ENCODE measurements at places on chromosomes 12 and 14. TPM values are rescaled to one million over a fixed set of nuclear protein-coding genes. Genes with fewer than 3 reads are reported as not detected.

DNA sequence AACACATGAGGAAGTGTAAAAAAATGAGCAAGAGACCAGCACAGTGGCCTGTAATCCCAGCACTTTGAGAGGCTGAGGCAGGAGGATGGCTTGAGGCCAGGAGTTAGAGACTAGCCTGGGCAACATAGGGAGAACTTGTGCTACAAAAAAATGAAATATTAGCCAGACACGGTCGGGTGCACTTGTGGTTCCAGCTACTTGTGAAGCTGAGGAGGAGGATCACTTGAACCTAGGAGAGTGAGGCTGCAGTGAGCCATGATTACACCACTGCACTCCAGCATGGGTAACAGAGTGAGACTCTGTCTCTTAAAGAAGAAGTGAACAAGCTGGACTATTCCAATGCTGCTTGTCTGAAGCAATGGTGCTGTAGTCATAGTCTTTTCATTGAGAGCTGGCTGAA is 36.3 kb upstream of the MAP3K9 start:
- DNase-seq: no peak
- no peaks in the 10 kb centered on the region for H3K27me3 ChIP-seq
- no peaks in the 10 kb centered on the region for H3K4me1 ChIP-seq
- H3K4me3 ChIP-seq: no peak overlapping the region
- no peak overlapping the region for H3K27ac ChIP-seq

DNA sequence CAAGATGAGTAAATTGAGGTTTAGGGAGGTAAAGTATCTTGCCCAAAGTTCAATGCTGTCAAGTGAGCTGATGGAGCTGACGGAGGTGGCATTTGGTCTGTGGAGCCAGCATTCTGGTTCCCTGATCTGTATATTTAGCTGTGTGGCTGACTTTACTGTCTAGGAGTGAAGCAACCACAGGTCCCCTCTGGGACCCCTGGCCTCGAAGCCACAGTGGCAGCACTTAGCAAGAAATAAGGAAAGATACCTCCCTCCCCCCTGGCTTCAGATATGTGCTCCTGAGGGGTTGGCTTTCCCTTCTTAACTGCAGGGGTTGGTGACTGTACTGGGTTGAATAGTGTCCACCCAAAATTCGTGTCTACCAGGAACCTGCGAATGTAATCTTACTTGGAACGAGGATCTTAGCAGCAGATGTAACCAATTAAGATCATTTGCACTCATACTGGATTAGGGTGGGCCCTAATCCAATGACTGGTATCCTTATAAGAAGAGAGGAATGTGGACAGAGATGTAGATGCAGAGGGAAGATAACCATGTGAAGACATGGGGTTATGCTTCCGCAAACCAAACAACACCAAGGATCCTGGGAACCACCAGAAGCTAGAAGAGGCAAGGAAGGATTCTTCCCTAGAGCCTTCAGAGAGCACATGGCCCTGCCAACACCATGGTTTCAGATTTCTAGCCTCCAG is 2.0 kb upstream of the ACVR1B start:
- DNase-seq: no peak
- H3K36me3 ChIP-seq: peaks cover 6% of the 10 kb centered on the region
- no peak overlapping the region for H3K4me3 ChIP-seq

The C2CD5 gene
- 34.5 TPM for total RNA-seq

The GPR65 gene
- 10.4 TPM for total RNA-seq

DNA sequence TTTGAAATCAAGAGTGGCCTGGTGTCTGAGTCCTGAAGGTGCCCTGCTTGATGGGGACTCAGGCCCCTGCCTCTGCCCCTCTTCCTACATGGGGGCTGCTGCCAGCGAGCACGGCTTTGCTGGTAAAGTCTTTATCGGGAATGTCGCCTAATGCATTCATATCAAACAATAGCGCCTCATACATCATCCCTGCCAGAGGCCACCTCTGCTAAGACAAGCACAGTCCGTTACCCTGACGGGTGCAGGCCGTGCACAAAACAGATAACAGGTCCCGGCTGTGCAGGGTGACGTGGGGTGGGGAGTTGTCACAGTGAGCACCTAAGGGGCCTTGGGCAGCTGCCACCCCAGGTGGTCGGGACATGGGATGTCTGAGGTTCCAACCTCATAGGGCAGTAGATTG is 68.4 kb upstream of the FAM222A start:
- no peaks in the 10 kb centered on the region for H3K36me3 ChIP-seq
- no peak overlapping the region for H3K27ac ChIP-seq
- DNase-seq: no peak
- no peaks in the 10 kb centered on the region for H3K27me3 ChIP-seq
- H3K4me3 ChIP-seq: no peak overlapping the region

DNA sequence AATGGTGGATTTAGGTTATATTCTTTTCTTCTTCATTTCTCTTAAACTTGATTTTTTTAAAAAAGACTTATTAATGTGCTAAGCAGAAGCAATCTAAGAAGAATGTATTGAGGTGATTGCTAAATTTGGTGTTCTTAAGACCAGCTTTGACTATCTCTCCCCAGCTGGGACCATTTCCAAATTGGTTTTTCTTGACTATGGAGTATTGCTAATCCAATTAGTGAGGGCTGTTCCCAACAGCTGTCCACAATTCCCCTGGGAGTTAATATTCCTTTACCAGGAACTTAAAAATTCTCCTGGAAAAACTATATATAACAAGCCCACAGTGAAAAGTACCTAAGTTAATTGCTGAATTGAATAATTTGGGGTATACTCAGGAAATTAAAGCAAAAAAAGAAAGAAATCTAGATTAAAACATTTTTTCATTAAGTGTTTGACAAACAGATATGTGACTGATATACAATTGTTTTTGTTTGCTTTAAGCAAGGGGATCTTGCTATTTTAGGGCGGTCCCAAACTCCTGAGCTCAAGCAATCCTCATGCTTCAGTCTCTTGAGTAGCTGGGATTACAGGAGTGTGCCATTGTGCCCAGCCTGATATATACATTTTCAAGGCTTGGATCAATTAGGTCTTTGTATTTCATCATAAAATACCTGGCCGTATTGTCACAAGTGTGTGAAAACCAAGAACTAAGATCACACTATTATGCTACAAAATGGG is 105.0 kb downstream of the FAR2 start:
- peaks cover 3% of the 10 kb centered on the region for H3K36me3 ChIP-seq
- H3K27me3 ChIP-seq: no peaks in the 10 kb centered on the region
- no peak overlapping the region for H3K27ac ChIP-seq

The ING4 gene
- total RNA-seq: 17.3 TPM

The EGLN3 gene
- 0.48 TPM for total RNA-seq

GRCh38 chr14:61765225-61765943 is 3.2 kb downstream of the SNAPC1 start:
- H3K36me3 ChIP-seq: peaks cover 21% of the 10 kb centered on the region
- no peak for DNase-seq
- H3K4me3 ChIP-seq: no peak overlapping the region
- H3K4me1 ChIP-seq: peaks cover 40% of the 10 kb centered on the region
- H3K27me3 ChIP-seq: no peaks in the 10 kb centered on the region
- H3K27ac ChIP-seq: no peak overlapping the region

DNA sequence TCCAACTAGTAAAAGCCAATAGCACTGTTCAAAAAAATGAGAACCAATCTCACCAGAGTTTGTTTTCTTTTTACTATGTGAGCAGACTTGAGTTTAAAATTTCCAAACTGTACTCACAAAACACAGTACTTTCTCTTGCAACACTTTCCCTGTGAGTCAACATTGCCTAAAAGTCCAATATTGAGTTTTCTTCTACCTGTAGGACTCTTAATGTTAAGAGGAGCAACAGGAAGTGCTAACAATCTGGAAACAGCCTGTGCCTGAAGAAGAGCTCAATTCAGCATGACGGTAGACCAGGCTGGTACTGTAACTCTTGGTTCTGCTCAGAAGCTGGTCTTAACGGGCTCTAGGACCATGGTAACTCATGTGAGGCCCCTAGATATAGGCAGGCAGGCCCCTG is 144.3 kb downstream of the MED13L start:
- H3K4me1 ChIP-seq: peaks cover 77% of the 10 kb centered on the region
- no peaks in the 10 kb centered on the region for H3K36me3 ChIP-seq
- DNase-seq: peak; percentile 23
- peak overlapping the region; percentile 3 for H3K27ac ChIP-seq
- no peak overlapping the region for H3K4me3 ChIP-seq
- no peaks in the 10 kb centered on the region for H3K27me3 ChIP-seq

DNA sequence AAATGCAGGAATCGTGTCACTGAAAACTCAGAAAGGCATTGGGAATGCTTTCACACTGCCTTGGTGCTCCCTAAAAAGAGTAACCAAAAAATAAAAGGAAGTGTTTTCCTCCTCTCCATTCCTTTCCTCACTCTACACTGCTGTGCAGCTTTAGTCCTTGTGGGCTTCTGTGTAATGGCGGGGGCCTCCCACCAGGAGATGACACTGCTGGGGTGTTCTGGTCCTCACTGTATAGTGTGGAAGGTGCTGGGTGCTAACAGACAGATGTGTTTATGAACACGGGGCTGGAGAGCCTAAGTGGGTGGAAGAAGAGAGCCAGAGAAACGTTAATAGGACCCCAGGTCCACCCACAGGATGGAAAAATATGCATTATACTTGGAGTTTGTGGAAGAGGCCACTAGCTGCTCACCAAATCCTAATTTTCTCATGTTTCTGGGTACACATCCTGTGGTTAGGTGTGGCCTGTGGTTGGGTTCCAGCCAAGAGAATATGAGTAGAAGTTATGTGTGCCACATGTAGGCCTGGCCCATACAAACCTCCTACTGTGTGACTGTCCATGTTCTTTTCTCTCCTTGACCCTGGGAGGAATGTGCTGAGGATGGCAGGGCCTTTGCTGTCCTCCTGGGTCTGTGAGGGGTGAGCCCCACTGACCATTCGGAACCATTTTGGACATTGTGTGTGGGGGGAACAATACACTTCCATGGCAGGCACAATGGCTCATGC is 14.0 kb upstream of the C1S start:
- no peaks in the 10 kb centered on the region for H3K36me3 ChIP-seq
- H3K4me1 ChIP-seq: peaks cover 11% of the 10 kb centered on the region
- H3K27me3 ChIP-seq: no peaks in the 10 kb centered on the region
- H3K4me3 ChIP-seq: no peak overlapping the region
- DNase-seq: no peak
- no peak overlapping the region for H3K27ac ChIP-seq

DNA sequence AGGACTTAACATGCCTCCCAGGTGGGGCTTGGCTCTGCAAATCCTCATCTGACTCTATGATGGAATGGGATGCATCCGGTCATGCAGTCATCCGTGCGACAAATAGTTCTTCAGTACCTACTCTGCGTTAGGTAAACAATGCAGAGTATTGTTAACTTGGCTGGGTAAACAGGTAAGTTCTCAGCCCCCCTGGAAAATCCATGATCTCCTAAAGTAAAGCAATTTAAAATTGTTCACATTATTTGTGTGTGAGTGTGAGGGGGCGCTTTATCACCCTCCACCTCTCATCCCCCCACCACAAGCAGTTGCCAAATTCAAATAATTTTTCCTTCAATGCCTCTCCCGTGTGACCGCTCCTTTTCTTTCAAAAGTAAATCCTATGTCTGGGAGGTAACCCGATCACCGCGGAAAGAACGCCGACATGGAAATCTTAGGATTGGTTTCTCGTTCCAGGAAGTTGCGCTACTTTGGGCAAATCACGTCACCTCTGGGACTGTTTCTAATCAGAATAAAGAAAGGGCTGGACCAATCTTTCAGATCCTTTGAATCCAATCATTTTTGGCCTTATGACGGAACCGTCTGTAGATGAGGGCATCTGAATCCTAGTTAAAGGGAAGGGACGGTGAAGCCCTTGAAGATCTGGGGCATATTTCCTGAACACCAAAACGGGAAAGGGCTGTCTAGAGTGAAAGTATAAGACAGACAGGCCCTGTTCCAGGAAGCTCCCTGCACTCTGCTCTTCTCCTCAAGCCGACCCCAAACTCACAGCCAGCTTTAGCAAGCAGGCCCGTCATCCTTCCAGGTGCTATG is 44.0 kb upstream of the SINHCAF start:
- H3K27ac ChIP-seq: no peak overlapping the region
- H3K36me3 ChIP-seq: no peaks in the 10 kb centered on the region
- no peak overlapping the region for H3K4me3 ChIP-seq
- DNase-seq: no peak
- H3K27me3 ChIP-seq: no peaks in the 10 kb centered on the region
- no peaks in the 10 kb centered on the region for H3K4me1 ChIP-seq

- H3K4me1 ChIP-seq: peaks cover 8% of the 10 kb centered on the region
These were observed 4.0 kb downstream of the FAR2 start for GRCh38 chr12:29152981-29153630.

The FERMT2 gene
- 3.0 TPM for total RNA-seq

Measured in activated naive CD4-positive, alpha-beta T cell treated with anti-CD3 and anti-CD28 coated beads for 36 hours (primary cell).